ENCODE measurements at places on chromosomes 7 and 10. TPM values are rescaled to one million over a fixed set of nuclear protein-coding genes. Genes with fewer than 3 reads are reported as not detected.

CFAP69 gene
- total RNA-seq: 0.79 TPM

SUN3 gene
- 0.99 TPM for total RNA-seq

AGR3 gene
- not detected for total RNA-seq

SLC26A3 gene
- not detected for total RNA-seq

GLI3 gene
- 0.29 TPM for total RNA-seq

DNA sequence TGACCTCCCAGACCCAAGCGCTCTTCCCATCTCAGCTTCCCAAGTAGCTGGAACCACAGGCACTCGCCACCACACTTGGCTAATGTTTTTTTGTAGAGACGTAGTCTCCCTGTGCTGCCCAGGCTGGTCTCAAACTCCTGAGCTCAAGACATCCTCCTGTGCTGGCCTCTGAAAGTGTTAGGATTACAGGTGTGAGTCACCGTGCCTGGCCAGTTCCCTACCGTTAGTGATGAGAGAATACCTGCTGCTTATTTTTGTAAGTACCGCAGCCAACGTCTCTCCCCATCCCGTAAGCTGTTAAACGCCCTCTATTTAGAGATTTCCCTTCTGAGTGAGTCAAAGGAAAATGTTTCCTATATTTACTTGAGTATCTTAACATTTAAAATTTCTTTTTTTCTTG is 38.5 kb upstream of the PDLIM1 start:
- no peak for DNase-seq

GRCh38 chr7:101911800-101912715 is 94.6 kb downstream of the CUX1 start:
- no peak for DNase-seq

DNA sequence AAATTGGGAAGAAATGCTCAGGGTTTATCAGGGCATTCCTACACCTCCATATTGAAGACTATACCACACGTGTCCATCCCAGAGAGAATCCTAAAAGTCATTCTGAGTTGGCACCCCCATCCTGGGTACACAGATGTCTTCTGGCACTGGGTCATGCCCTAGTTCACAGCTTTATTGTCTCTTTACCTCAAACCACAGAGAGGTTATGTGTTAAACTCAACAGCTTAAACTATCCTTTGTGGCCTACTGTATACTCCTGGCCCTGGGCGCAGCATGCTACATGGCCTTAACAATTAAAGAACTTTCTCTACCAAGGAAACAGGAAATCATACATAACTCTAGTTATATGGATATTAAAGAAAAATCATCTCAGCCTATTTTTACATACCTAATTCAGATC is 115.6 kb upstream of the SEM1 start:
- no peak for DNase-seq

- no peak for DNase-seq
These were observed 160.2 kb downstream of the CREB5 start for GRCh38 chr7:28572321-28573058.

DNA sequence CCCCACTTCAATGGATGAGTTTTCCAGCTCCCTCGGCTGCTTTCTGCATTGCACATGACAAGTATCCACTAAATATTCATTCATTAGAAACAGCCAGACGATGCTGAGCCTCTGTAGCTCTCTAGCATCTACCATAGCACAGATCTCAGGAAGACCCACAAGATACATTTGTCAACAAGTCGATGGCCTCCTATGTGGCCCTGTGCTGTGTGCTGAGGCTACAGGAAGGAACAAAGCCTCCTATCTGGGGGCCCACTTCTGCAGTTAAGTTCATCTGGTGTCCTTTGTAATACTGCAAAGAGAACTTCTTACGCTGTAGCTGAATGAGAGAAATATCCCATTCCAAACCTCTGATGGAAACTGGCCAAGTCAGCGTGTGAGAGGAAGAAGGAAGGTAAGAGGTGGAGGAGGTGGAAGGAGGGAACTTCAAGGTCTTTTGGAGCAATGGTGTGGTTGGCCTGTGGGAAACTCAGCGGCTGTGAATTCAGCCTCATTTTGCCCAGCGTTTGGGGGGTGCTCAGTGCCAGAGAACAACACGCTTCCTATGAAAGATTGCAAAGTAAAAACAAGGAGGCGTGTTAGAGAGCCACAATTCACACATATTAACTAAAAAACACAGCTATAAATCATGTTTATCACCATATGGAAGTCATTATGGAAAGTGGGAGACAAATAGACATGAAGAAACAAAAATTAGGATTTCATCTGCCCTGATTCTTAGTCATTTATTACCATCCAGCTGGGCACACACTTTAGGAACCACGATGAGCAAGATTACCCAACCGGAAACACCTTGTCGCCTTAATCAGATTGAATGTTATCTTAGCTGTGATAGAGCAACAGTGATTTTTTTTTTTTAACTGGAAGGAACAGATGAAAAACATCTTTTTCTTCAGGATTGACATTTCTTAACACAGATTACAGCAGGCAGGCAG is 62.2 kb upstream of the USP6NL start:
- no peak for DNase-seq

DNA sequence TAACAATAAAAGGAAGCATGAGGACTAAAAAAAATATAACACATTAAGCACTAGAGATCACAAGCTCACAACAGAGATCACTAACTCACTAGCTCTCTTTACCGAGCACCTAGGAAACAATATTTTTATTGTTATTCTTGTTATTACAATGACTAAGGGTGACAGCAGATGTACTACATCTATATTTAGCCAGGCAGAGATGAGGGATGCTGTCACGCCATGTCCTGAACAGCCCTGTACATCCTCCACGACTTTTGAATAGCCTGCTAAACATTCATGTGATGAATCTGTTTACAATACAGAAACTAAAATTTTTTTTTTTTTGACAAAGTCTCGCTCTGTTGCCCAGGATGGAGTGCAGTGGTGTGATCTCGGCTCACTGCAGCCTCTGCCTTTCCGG is 22.7 kb downstream of the FAM133B start:
- DNase-seq: no peak

- no peak for DNase-seq
These were observed 619.8 kb downstream of the LRMDA start for GRCh38 chr10:76051007-76051936.

DNA sequence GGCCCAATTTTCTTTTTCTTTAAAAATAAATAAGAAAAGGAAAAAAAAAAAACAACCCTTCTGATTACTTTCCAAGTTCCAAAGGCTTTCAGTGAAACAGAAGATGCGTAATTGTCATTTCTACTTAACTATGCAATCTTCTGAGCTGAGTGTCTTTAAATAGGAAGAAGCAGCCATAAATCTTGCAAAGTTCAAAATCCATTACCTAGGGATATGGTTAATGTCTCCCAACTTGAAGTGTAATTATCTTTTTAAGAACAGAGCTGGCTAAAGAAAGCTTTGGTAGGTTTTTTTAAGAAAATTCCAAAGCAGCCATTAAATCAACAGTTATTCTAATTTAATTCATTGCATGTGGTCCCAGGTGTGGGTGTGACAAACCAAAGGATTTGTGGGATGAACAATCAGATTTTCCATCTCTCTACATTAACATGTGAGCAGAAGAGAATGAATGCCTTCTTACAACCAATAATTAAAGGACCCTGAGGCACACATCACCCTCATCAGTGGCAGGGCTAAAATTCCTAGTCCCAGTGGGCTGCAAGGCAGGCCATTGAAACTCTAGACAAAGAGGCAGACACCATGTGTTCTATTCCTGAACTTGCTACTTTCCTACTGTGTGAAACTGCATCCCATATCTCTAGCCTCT is 419.2 kb downstream of the REEP3 start:
- no peak for DNase-seq

Measured in activated T-cell treated with anti-CD3 and anti-CD28 coated beads, Interleukin-2, amount 50 U/mL, for 72 hours (primary cell).